ENCODE measurements at places on chromosomes 1 and 21. TPM values are rescaled to one million over a fixed set of nuclear protein-coding genes. Genes with fewer than 3 reads are reported as not detected.

Gene LORICRIN
- not detected for total RNA-seq

Gene DHCR24
- 28.5 TPM for total RNA-seq

GRCh38 chr21:19340303-19340702, 936.7 kb upstream of the TMPRSS15 start:
- H3K36me3 ChIP-seq = no peaks in the 10 kb centered on the region
- no peaks in the 10 kb centered on the region for H3K4me1 ChIP-seq
- DNase-seq = no peak
- H3K27me3 ChIP-seq = no peaks in the 10 kb centered on the region
- H3K4me3 ChIP-seq = no peak overlapping the region

GRCh38 chr1:67274623-67275325, 32.9 kb upstream of the IL12RB2 start:
- no peaks in the 10 kb centered on the region for H3K27me3 ChIP-seq
- H3K36me3 ChIP-seq = no peaks in the 10 kb centered on the region
- DNase-seq = no peak
- H3K4me3 ChIP-seq = no peak overlapping the region

GRCh38 chr1:44609412-44609767, 64.9 kb downstream of the TMEM53 start:
- H3K27me3 ChIP-seq = no peaks in the 10 kb centered on the region
- no peak overlapping the region for H3K4me3 ChIP-seq
- H3K36me3 ChIP-seq = no peaks in the 10 kb centered on the region
- H3K27ac ChIP-seq = no peak overlapping the region
- no peaks in the 10 kb centered on the region for H3K4me1 ChIP-seq

DNA sequence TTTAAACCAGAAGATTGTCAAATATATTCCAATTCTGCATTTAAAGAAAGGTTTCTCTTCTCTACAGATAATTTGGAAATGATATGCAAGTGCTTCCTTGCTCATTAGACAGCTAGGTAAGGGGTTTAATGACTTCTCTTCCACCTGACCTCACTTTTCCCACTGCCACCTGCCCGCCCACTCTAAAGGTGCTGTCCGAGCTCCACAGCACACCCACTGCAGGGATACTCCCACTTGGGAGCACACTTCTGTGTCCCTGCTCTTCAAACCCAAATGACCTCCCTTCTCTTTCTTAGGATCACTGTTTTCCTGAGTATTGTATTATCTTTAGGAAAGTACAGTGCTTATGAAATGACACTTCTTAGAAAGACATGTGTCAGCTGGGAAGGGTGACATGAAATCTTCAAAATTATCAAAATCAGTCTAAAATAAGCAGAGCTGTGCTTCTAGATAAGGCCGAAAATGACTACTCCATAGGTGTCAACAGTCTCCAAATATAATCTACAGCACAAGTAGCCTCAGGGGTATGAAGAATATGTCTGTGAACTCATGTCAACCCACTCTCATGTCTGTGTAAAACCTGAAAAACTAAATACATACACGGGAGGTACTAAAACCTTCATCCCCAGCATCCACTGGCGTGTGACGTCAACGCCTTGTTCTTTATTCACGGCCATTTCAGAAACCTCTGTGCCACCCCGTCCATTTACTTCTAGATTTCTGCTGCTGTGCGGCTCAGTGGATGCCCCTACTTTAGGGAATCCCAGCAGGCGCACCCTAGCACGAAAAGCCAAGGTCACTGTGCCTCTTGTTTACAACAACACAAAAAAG, 71.0 kb downstream of the SLC45A1 start:
- H3K27ac ChIP-seq = no peak overlapping the region
- DNase-seq = no peak
- no peak overlapping the region for H3K4me3 ChIP-seq

Data from heart left ventricle (tissue), 16 donors.